ENCODE measurements at places on chromosomes 2 and 18.

DNA sequence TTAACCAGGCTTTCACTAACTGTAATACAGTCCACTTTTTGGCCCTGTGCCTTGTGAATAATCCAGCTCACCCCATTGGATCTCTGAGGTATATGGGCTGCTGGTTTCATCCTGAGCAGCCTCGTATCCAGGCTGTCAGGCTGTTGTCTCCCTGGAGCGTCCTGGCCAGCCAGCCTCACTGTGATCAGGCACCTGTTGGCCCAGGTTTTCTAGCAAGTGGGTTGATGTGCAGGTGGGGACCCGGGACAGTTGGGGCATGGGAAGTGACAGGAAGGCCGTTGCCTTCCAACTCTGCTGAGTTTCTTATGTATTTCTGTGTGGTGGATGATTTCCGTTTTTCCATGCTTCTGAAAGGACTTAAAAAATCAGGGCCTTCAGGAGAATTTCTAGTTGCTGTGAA, 132.4 kb downstream of the ACOXL start:
- no peak for DNase-seq

DNA sequence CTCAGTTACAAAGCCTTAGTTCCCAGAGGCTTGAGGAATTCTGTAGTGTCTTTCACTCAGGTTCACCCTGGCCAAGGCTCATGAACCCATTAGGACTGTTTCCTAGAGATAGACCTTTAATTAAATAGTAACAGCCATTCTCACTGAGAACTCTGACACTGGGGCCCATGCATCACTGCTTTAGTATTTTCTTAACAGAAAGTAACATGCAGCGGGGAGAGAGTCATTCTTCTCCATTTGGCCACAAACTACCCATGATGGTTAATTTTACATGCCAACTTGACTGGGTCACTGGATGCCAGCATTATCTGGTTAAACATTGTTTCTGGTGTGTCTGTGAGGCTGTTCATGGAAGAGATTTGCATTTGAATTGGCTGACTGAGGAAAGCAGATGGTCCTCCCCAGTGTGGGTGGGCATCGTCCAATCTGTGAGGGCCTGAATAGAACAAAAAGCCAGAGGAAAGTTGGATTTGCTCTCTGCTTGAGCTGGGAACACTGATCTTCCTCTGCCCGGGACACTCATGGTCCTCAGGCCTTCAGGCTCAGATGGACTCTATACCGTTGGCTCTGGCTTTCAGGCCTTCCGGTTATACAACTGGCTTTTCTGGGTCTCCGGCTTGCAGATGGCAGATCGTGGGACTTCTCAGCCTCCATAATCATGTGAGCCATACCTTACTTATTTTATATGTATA, 5.6 kb upstream of the CPLX4 start:
- DNase-seq = no peak

- DNase-seq = no peak
These were observed 72.3 kb downstream of the LDLRAD4 start for GRCh38 chr18:13290856-13291271.

DNA sequence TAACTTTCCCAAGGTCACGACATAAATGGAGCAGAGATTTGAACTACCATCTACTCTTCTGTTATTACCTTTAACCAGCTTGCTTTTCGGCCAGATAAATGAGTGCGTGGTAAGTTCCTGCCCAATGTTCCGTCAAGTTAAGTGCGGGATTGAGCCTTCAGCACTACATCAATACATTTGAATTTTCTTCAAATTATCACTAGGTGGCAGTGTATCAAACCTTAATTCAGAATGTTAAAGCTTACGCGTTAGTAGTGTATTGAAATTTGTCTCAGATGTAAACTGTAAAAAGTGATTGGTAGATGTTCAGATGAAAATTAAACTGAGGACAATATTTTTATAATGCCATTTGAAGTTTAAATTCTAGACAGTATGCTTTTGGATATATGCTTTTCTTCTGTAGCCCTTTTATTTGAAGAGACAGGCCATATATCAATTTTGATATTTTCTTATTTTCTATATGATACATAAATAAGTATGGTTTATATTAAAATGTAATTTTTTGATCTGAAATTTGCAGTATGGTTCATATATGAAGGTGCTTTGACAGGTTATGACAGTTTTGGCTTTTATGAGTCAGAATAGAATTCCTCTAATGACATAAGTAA, 681.3 kb downstream of the ADCYAP1 start:
- DNase-seq = no peak

- DNase-seq = peak; percentile 54
These were observed 40.1 kb downstream of the ARHGAP25 start for GRCh38 chr2:68774569-68775271.

- no peak for DNase-seq
These were observed 178.0 kb upstream of the SLC8A1 start for GRCh38 chr2:40629768-40630434.

DNA sequence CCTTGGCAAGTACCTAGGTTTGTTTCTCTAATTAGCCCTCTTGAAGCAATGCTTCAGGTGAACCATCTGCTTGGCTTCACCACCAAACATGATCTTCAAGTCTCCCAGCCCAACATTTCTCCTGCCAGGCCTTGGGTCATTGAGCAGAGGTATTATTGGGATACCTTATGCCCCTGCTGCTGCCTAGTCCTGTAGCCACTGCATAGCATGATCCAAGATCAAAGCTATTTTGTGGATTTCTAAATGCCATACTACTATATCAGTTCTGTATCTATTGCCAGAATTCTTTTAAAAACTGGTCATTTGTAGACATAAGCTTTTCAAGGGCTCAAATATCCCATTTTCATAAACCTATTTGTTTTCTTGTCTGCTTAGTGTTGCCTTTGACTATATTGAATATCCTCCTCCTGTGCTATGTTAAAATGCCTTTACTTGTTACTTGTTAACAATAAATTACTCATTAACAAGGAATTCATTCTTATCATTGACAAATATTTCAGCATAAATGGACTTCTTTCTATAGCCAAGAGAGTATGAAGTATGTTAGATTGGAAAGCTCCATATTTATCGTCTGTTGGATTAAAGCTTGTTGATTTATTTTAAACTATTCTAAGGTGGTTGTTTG, 204.5 kb upstream of the RBBP8 start:
- DNase-seq = no peak

GRCh38 chr2:100721693-100722092, 98.2 kb upstream of the NPAS2 start:
- no peak for DNase-seq

GRCh38 chr18:60556326-60556725, 183.8 kb upstream of the MC4R start:
- no peak for DNase-seq

- no peak for DNase-seq
These were observed 44.2 kb downstream of the GPD2 start for GRCh38 chr2:156480376-156480775.

DNA sequence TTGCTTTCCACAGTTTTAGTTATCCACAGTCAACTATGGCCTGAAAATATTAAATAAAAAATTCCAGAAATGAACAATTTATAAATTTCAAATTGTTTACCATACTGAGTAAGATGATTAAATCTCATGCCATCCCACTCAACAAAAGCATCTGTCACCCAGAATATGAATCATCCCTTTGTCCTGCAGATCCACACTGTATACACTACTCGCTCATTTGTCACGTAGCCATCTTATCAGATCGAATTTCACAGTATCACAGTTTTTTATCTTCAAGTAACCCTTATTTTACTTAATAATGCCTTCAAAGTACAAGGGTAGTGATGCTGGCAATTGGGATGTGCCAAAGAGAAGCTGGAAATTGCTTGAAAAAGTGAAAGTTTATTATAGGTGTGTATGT, 291.8 kb upstream of the LRATD1 start:
- no peak for DNase-seq

- DNase-seq = no peak
These were observed 188.2 kb downstream of the PLCL1 start for GRCh38 chr2:197992482-197993133.

DNA sequence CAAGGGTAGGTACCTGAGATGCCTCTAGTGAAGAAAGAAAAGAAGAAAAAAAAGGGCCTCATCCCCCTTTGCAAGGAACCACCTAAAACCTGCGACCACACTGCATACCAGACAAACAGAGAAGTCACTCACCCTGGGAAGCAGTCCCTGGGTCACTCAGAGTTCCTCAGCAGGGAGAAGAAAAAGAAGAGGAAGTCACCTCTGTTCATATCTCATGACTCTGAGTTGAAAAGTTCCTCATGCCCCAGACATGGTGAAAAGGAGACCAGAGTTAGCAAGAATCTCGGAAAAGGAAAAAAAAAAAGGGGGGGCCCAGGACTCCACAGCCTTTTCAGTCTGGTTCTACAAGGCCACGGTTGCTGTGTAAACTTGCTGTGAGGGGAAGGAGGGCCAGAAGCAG, 478.4 kb upstream of the NRXN1 start:
- DNase-seq = no peak

- DNase-seq = no peak
These were observed 59.5 kb downstream of the TMEM131 start for GRCh38 chr2:97936199-97936598.

GRCh38 chr2:145141981-145142380, 622.1 kb upstream of the ZEB2 start:
- DNase-seq = no peak

GRCh38 chr2:133829450-133830020, 261.3 kb upstream of the NCKAP5 start:
- DNase-seq = no peak

- no peak for DNase-seq
These were observed 258.4 kb downstream of the MEIS1 start for GRCh38 chr2:66693076-66693965.

DNA sequence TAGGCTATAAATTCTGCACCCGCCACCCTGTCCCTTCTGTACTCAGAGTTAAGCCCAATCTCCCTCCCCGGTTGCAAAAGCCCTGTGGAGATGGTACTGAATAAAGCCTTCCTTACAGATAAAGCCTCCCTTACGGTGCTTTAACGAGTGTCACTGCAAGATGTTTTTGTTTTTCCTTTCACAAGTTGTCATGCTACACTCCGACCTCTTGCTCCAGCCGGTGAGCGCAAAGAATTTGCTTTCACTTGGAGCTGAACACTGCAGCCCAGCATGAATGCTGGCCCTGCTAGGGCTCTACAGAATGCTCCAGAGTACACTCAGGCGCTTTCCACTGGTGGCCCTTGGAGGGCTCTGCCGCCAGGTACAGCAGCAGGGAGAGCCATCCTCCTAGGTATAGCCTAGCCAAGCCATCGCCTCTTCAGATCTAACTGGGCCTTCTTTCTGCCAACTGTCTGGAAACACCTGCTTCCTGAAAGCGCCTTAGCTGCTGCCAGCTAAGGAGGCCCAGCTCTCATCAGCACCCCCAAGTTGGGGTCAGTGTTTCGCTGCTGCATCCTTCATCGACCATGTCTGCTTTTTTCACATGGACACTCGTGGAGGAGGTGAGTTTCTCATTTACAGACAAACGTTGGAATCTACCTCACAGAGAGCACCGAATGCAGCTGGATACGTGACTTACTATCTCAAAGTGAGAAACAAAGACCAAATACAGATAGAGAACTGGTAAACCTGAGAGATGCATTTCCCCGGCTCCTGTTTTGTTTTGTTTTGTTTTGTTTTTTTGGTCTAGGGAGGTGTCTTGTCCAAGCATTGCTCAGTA, 13.4 kb upstream of the CREG2 start:
- DNase-seq = no peak

- no peak for DNase-seq
These were observed 468.2 kb downstream of the EPHA4 start for GRCh38 chr2:221103930-221104329.

DNA sequence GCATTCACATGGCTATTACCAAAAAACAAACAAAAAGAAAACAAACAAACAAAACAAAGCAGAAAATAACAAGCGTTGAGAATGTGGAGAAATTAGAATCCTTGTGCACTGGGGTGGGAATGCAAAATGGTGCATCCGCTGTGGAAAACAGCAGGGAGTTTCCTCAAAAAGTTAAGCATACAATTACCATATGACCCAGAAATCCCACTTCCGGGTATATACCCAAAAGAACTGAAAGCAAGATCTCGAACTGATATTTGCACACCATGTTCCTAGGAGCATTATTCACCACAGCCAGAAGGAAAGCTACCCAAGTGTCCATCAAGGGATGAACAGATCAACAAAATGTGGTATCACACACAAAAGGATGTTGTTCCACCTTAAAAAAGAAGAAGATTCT, 17.9 kb upstream of the TEX51 start:
- no peak for DNase-seq

- no peak for DNase-seq
These were observed 101.6 kb upstream of the CERS6 start for GRCh38 chr2:168354499-168354898.

DNA sequence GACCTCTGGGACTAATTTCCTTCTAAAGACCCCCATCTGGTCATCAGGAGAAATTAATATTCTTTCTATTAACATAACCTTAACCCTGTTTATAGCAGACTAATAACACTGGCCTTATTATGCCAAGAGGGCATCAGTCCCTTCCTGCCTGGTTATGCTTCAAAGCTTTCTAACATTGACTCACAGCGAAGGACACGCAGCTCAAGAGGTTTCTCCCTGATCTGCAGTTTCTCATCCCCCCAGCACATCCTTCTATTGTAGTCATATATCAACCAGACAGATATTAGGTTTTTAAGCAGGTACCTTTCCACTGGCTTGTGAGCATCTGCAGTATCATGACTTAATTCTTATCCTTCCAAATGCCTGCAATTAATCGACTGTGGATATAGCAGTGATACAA, 100.0 kb upstream of the CXCR4 start:
- DNase-seq = no peak

DNA sequence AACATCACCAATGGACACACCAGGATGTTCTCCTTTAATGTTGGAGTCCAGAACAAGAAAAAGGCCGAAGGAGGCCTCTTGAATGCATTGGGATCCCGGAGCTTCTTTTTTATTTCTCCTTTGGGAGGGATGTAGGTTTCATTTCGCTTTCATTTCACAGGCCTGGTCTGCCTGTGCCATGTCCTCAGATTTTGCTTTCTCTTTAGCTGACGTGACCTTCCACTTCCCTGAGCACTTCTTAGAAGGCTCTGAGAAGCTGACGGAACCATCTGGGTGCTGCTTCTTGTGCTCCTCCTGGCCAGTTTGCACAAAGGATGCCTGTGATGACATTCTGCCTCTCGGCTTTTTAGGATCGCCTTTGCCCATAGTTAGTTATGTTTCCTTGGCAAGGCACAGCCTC, 15.1 kb upstream of the MBOAT2 start:
- DNase-seq = no peak

DNA sequence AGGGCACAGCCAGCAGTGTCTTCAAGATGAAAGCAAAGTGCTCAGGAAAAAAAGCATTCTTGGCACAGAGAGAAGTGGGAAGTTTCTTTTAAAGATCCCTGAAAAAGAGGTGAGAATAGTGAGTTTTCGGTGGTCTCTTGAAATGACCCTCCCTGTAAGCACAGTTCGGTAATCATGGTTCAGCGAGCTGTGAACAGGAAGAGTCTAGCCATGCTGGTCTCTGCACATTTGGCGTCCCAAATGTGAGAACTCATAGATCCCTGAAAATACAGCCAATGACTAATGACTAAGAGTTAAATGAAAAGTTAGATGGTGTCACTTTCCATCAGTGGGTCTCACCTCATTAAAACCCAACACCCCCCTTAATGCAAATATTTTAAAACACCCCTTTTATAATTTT, 3.4 kb downstream of the IL1R1 start:
- no peak for DNase-seq

GRCh38 chr2:223941579-223942277, 3.4 kb downstream of the WDFY1 start:
- peak; percentile 75 for DNase-seq

All from stimulated activated CD4-positive, alpha-beta T cell treated with anti-CD3 and anti-CD28 coated beads, Interleukin-12 subunit alpha, Interleukin-12 subunit beta, amount 100 ng/mL, for 48 hours (primary cell).